Activated CD8-positive, alpha-beta memory T cell treated with anti-CD3 and anti-CD28 coated beads, Interleukin-2, amount 10 ng/mL, durations not matched to agents 7 days and 5 days (primary cell): ENCODE measurements at places on chromosomes 11 and 22. TPM values are rescaled to one million over a fixed set of nuclear protein-coding genes. Genes with fewer than 3 reads are reported as not detected.

DNA sequence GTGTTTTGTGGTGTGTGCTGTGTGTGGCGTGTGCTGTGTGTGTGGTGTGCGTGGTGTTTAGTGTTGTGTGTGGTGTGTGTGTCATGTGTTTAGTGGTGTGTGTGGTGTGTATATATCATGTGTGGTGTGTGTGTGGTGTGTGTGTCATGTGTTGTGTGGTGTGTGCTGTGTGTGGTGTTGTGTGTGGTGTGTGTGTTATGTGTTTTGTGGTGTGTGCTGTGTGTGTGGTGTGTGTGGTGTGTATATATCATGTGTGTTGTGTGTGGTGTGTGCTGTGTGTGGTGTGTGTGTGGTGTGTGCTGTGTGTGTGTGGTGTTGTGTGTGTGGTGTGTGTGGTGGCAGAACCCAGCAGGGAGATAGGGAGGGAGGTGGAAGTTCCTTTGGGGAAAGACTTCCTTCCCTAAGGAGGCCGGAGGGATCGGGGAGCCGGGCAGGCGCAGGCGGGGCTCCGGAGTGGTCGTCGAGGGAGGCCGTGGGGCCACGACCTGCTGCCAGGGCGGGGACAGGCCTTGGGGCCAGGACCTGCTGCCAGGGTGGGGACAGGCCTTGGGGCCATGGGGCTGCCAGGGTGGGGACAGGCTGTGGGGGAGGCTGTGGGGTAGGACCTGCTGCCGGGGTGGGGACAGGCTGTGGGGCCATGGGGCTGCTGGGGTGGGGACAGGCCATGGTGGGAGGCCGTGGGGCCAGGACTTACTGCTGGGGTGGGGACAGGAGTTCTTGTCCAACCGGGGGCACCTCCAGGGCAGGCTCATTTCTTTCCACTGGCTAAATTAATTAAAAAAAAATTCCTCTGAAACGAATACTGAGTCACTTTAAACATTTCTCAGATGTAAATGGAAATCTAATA lies 15.2 kb downstream of the PIM3 start:
- peaks cover 8% of the 10 kb centered on the region for H3K36me3 ChIP-seq
- peak overlapping the region; percentile 66 for H3K27ac ChIP-seq
- H3K27me3 ChIP-seq, result no peaks in the 10 kb centered on the region
- peaks cover 15% of the 10 kb centered on the region for H3K4me1 ChIP-seq
- H3K4me3 ChIP-seq, result peak overlapping the region; percentile 2

- DNase-seq, result peak; percentile 86
- H3K27me3 ChIP-seq, result no peaks in the 10 kb centered on the region
- peak overlapping the region; percentile 87 for H3K27ac ChIP-seq
- H3K4me3 ChIP-seq, result peak overlapping the region; percentile 60
- peaks cover 85% of the 10 kb centered on the region for H3K4me1 ChIP-seq
These were observed 4.4 kb upstream of the PYGM start for GRCh38 chr11:64764040-64764611.

DNA sequence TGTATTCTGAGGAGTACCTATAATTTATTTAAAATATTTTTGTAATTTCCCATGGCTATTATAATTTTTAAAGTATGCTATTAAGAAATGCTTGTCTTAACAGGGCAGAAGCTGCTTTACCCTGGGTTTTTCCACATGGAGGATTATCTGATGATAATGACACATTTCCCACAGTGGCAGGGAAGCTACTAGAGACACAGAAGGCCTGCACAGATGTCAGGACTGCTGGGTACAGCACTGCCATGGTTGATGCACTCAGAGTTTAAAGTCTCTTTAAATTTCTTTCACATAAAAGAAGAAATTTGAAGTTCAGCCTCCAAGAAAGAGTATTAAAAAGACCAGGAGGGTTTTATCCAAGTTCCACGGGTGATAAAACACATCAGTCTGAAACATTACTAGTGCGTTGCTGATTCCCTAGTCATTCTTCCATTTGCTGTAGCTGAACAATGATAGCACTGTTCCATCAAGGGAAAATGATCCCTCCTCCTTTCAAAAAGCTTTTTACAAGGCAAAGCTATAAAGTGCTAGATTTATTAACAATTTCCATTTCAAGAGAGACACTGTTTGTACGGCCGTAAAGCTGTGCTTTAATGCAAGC lies 363.0 kb downstream of the CNTN5 start:
- no peak overlapping the region for H3K27ac ChIP-seq
- no peaks in the 10 kb centered on the region for H3K36me3 ChIP-seq
- H3K4me1 ChIP-seq, result no peaks in the 10 kb centered on the region
- no peak overlapping the region for H3K4me3 ChIP-seq

GRCh38 chr11:62372871-62373270 lies 35.6 kb downstream of the ASRGL1 start:
- H3K27ac ChIP-seq, result no peak overlapping the region
- no peaks in the 10 kb centered on the region for H3K36me3 ChIP-seq
- peaks cover 35% of the 10 kb centered on the region for H3K4me1 ChIP-seq
- H3K27me3 ChIP-seq, result peaks cover 19% of the 10 kb centered on the region
- peak; percentile 48 for DNase-seq

GRCh38 chr22:27809226-27809603 lies 7.7 kb upstream of the MN1 start:
- H3K4me3 ChIP-seq, result no peak overlapping the region
- H3K4me1 ChIP-seq, result peaks cover 2% of the 10 kb centered on the region
- H3K36me3 ChIP-seq, result no peaks in the 10 kb centered on the region
- no peak for DNase-seq

DNA sequence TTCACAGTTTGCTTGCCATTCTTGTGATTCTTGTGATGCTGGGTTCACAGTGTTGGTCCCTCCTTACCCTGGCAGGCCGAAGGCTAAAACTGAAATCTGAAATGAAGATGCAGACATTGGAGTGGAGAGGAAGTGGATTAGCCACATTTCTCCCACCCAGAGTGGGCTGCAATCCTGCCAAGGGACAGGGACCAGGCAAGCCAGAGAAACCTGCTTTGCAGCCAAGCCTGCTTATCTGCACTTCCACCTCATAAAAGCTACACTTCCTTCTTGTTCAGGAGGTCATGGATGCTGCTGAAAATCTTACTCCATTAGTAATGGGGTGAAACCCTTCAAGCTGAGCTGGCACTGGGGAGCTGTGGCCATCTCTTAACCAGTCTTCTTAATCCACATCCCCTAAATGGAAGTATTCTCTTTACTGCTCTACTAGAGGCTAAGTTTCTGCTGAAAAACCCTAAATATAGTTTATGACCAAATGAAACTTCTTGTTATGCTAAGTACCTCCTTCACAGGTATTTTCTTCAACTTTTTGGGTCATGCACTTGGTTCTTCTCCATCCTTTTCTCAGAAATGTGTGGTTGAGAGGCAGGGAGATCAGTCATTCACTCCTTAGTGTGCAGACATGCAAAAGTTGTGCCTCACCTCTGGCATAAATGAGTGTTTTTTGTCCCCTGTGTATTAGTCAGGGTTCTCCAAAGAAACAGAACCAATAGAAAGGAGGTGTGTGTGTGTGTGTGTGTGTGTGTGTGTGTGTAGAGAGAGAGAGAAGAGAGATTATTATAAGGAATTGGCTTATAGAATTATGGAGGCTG lies 133.9 kb upstream of the BMAL1 start:
- no peak overlapping the region for H3K27ac ChIP-seq
- peaks cover 3% of the 10 kb centered on the region for H3K36me3 ChIP-seq
- H3K4me3 ChIP-seq, result no peak overlapping the region
- peaks cover 4% of the 10 kb centered on the region for H3K27me3 ChIP-seq
- peaks cover 13% of the 10 kb centered on the region for H3K4me1 ChIP-seq
- DNase-seq, result no peak

DNA sequence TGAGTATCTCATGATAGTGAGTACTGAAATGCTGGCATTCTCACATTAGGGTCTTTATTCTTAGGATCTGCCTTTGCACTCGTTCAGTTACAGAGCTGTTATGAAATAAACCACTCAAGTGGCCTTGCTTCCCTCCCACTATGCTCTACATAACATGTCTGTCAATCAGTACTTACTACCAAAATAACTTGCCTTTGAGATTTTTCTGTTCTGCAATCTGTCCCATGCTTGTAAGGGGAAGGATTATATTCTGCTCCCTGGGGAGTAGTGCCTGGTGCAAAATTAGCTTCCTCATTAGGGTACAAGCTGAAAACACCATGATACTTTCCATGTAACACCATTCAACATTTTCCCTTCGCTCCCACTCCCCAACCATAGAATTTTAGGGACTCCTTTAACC lies 1.9 kb upstream of the GRAP2 start:
- H3K27ac ChIP-seq, result peak overlapping the region; percentile 1
- no peak for DNase-seq
- peaks cover 16% of the 10 kb centered on the region for H3K4me1 ChIP-seq
- H3K27me3 ChIP-seq, result no peaks in the 10 kb centered on the region
- H3K36me3 ChIP-seq, result peaks cover 27% of the 10 kb centered on the region

DNA sequence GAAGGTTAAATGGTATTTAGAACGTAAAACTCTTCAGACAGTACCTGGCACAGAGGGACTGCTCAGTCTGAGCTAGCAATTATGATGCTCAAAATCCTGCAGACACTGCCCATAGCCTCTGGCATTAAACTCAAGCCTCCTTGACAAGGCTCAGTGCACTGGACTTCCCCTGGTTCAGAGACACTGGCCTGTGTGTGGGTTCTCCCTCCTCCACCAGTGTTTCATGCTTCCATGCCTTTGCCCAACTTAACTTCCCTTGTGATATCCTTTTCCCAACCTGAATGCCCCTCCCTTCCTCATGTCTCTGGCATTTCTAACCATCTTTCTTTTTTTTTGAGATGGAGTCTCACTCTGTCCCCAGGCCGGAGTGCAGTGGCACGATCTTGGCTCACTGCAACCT lies 9.1 kb downstream of the LTBP3 start:
- H3K4me1 ChIP-seq, result peaks cover 52% of the 10 kb centered on the region
- DNase-seq, result no peak
- H3K4me3 ChIP-seq, result no peak overlapping the region
- H3K27me3 ChIP-seq, result no peaks in the 10 kb centered on the region

BCO2 gene
- total RNA-seq, result 1.3 TPM
